ENCODE measurements at places on chromosomes 2 and 18. TPM values are rescaled to one million over a fixed set of nuclear protein-coding genes. Genes with fewer than 3 reads are reported as not detected.

DNA sequence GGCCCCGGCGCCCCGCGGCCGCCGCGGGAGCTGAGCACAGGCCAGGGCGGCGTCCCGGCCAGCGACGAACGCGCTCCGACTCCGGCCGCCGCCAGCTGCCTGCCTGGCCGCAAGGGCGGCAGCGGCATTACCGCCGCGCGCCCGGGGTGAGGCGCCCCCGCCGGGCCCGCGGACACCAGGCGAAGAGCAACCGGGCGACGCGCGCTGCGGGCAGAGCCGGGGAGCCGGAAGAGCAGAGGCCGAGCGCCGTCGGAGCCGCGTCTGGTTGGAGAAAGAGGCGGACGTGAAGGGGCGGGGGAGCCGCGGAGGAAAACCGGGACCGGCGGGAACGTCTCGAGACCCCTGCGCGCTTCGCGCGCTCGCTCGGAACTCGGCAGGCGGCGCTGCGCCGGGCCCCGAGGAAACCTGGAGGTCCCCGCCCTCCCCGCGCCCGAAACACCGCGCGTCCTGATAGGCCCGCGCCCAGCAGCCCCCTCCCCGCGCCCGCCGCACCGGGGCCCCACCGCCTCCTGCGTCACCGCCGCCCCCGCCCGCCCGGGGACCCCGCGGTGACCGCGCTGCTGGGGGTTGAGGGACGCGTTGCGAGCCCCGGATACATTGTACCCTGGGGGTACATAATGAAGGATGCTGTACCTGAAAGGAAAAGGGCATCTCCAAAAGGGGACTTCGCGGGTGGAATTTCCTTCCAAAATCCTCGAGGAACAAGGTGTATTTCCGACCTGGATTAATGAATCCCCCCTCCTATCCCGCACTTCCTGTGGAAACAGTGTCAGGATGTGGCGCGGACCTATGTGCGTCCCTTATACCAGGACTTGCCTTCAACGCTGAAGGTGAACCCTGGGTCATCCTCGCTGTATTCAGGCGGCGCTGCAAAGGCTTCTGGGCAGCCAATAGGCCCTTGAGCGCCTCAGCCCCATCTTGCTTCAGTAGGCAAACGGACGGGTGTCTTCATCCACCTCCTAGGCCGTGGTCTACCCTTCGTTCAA lies 1.0 kb upstream of the B4GALT6 start:
- DNase-seq: peak; percentile 63

DNA sequence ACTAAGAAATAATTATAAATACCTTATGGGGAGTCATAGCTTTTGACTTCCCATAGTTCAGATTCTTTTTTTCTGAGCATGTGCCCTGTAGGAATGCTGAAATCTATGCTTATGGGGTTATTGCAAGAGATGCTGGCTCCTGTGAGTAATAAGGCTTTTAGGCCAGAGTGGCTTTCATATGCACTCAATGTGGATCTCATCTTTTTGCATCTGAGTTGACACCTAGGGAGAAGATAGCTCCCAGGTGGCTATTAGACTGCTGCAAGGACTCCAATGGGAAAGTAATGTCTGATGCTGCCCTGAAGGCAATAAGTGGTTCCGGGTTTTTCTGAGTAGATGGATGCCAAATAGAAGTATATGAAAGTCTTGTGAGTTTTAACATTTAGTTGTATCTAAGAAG lies 21.0 kb downstream of the DNAH6 start:
- no peak for DNase-seq

- DNase-seq: no peak
Observed at GRCh38 chr18:24402209-24402785, 4.7 kb upstream of the OSBPL1A start.

- DNase-seq: no peak
Observed at GRCh38 chr18:3524706-3525105, 74.7 kb downstream of the TGIF1 start.

DNA sequence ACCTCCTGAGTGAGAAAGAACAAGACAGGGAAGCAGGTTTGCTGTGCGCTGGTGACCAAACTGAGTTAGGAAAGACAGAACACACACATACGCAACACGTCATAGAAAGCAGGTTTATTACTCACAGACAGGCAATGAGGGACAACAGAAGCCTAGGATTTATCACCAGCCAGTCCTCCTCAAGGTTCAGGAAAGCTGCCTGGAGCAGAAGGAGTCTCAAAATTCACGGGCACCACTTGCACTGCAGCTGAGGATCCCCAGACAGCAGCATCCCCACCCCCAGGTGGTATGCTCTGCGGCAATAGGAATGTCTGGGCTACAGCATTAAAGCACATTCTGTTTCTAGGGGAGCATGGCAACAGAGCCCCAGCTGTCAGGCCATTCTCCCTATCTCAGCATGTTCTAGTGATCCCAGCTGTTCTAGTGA lies 284.4 kb upstream of the RGPD4 start:
- DNase-seq: no peak

GRCh38 chr2:40097691-40098385 lies 318.8 kb upstream of the THUMPD2 start:
- DNase-seq: peak; percentile 68

DNA sequence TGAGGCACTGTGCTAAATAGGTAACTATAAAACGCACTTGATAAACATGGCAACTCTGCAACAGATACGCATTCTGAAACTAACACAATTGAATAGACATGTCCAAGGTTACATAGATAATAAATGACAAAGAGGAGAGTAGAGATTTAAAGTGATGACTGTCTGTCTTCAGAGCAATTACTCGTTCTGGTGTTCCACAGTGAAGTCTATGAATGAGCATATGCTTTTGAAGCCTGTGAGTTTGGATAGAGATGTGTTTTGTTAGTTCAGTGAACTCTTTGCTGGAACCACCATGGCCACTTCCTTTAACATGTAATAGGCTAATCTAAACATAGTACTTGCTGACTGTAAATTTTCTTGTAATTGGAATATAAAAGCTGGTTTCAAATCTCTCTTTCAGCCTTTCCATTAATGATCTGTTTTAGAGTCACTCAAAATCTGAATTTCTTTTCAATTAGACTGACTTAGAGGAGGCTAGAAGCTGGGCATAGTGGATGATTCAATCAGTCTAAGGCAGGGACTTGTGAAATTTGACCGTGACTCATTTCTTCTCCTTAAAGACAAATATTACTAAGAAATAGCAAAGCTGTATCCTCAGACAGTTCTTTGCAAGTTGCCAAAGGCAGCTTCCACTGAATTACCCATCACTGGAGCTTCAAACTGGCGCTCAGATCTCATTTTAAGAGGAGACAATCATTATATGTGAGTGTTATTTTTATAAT lies 1130.1 kb upstream of the CELF4 start:
- peak; percentile 5 for DNase-seq

- DNase-seq: no peak
Observed at GRCh38 chr2:189648846-189649509, 12.3 kb upstream of the ASNSD1 start.

- peak; percentile 29 for DNase-seq
Observed at GRCh38 chr2:6832596-6833299, 33.0 kb downstream of the CMPK2 start.

GRCh38 chr2:54402350-54402749 lies 53.8 kb upstream of the SPTBN1 start:
- peak; percentile 51 for DNase-seq

DNA sequence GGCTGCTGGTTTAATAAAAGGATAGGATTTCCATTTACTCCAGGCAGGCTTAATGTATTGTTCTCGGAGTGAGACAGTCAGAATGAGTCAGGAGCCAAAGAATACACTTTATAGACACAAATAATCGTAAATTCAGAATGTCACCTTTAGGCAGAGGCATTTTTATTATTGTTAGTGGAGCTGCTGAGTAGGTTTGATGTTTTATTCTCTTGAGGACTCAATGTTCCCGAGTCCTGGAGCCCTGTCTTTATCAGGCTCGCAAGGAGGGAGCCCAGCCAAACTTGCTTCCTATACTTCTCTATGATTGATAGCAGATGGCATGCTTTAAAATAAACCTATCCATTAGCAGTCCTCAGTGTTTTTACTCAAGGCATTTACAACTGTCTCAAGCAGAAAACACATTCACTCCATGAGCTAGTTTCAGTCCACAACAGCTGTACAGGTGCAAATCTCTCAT lies 492.3 kb upstream of the ZEB2 start:
- DNase-seq: peak; percentile 73

GRCh38 chr2:20723543-20723942 lies 56.6 kb downstream of the GDF7 start:
- no peak for DNase-seq

- DNase-seq: no peak
Observed at GRCh38 chr2:207870814-207871213, 101.1 kb upstream of the FZD5 start.

DNA sequence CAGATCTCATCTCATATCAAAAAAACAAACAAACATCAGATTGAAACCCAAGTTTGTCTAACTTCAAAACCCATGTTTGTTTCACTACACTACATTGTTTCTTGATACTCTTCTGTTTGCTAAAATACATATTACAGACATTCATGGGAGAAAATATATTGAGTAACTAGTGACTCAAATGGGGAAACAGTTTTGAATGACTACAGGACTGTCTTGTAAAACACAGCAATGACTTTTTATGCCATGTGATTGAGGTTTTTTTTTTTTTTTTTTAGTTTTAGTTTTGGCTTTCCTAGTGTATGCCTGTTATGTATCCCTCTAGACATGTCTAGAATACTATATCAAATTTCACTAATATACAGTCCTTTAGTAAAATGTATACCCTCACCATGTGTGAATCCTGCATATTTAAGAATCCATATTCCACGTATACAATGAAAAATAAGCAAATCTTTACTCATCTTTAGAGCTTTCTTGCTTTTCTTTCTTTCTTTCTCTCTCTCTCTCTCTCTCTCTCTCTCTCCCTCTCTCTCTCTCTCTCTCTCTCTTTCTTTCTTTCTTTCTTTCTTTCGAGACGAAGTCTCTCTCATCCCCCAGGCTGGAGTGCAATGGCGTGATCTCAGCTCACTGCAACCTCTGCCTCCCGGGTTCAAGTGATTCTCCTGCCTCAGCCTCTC lies 46.6 kb upstream of the SERTAD2 start:
- DNase-seq: peak; percentile 32

- DNase-seq: peak; percentile 99
Observed at GRCh38 chr18:58572181-58572580, 56.7 kb downstream of the ALPK2 start.

- DNase-seq: peak; percentile 96
Observed at GRCh38 chr18:49016648-49017539, 66.1 kb upstream of the SMAD7 start.

- DNase-seq: peak; percentile 76
Observed at GRCh38 chr2:196927376-196928225, 1.1 kb upstream of the PGAP1 start.

DNA sequence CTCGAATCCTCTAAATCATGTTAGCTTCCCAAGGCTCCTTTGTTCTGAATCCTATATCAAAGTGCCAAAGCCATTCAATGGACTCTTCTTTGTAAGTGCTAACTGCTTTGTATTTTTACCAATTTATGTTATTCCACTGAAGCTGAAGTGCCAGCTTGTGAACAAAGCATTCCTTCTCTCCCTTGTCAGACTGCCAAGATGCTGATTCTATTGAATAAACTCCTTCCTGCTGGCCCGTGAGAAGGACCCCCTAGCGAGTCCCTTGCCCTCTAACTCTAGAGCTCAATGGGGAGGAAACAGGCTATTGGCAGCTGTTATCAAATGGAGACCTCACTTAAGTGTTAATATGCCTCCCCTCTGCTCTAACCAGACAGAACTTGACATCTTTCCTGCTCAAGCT lies 1097.9 kb upstream of the CNTNAP5 start:
- DNase-seq: no peak

Gene DAPL1
- total RNA-seq: not detected

Gene DES
- total RNA-seq: 0.37 TPM

Gene TMEM182
- total RNA-seq: 11.1 TPM

Gene KLHL30
- not detected for total RNA-seq

Gene NDC80
- 65.8 TPM for total RNA-seq

Gene SP110
- total RNA-seq: 93.4 TPM

Gene QPCT
- 62.5 TPM for total RNA-seq

Gene FOXI3
- total RNA-seq: not detected
